ENCODE measurements at places on chromosomes 4 and X. TPM values are rescaled to one million over a fixed set of nuclear protein-coding genes. Genes with fewer than 3 reads are reported as not detected.

GRCh38 chr4:138110815-138111214 is 131.3 kb downstream of the SLC7A11 start:
- no peak overlapping the region for H3K27ac ChIP-seq
- H3K36me3 ChIP-seq = no peaks in the 10 kb centered on the region
- H3K27me3 ChIP-seq = no peaks in the 10 kb centered on the region
- peaks cover 9% of the 10 kb centered on the region for H3K4me1 ChIP-seq

- DNase-seq = no peak
- no peak overlapping the region for H3K27ac ChIP-seq
- no peak overlapping the region for H3K4me3 ChIP-seq
- no peaks in the 10 kb centered on the region for H3K27me3 ChIP-seq
Observed at GRCh38 chr4:43607827-43608461, 715.4 kb downstream of the GRXCR1 start.

GRCh38 chr4:9762823-9763475 is 18.5 kb upstream of the DRD5 start:
- DNase-seq = peak; percentile 73
- no peaks in the 10 kb centered on the region for H3K4me1 ChIP-seq
- H3K36me3 ChIP-seq = no peaks in the 10 kb centered on the region
- H3K27ac ChIP-seq = no peak overlapping the region
- H3K4me3 ChIP-seq = no peak overlapping the region

DNA sequence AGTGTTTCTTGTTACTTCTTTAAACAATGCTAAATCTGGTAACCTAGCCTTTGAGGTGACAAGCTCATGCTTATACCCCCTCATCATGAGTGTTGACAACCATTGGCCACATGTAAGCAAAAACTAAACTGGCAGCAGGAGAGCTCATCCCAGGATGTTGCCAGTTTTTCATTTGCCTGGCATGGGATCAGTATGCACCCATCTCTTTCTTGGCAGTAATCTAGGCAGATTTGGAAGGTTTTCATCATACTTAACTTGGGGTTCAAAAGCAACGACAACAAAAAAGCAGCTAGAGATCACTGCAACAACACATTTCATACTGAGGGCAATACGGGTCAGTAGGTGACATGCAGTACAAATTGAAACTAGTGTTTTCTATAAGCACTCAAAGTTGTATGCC is 122.0 kb downstream of the PPA2 start:
- H3K36me3 ChIP-seq = no peaks in the 10 kb centered on the region
- H3K4me3 ChIP-seq = no peak overlapping the region
- H3K4me1 ChIP-seq = no peaks in the 10 kb centered on the region
- no peak for DNase-seq
- no peak overlapping the region for H3K27ac ChIP-seq

DNA sequence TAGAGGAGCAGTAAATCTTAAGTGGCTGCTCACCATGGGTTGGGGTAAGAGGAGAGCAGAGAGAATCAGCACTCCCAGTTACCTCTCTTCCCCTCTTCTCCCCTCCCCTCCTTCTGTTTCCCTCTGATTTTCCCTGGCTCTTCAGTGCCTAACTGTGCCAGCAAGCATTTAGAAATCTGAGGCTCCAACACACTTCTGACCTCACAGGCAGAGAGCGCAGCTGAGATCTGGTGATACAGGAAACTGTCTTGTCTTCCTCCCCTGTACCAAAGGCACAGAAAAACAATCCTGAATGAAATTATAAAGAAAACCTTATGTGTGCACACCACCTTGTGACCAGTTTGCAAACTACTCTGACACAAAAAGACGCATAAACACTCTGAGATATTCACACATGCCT is 82.4 kb upstream of the SMIM10 start:
- H3K27me3 ChIP-seq = no peaks in the 10 kb centered on the region
- no peaks in the 10 kb centered on the region for H3K4me1 ChIP-seq
- no peak for DNase-seq
- no peak overlapping the region for H3K4me3 ChIP-seq

GRCh38 chrX:56800801-56801200 is 71.8 kb downstream of the NBDY start:
- no peak overlapping the region for H3K27ac ChIP-seq
- H3K4me1 ChIP-seq = no peaks in the 10 kb centered on the region
- H3K4me3 ChIP-seq = no peak overlapping the region
- H3K36me3 ChIP-seq = no peaks in the 10 kb centered on the region

- H3K36me3 ChIP-seq = no peaks in the 10 kb centered on the region
- H3K27ac ChIP-seq = no peak overlapping the region
- no peak overlapping the region for H3K4me3 ChIP-seq
- peaks cover 5% of the 10 kb centered on the region for H3K4me1 ChIP-seq
- no peak for DNase-seq
- no peaks in the 10 kb centered on the region for H3K27me3 ChIP-seq
Observed at GRCh38 chr4:7890635-7891393, 48.8 kb downstream of the AFAP1 start.

GRCh38 chr4:41985151-41985550 is 3.6 kb downstream of the DCAF4L1 start:
- no peaks in the 10 kb centered on the region for H3K36me3 ChIP-seq
- no peak for DNase-seq
- H3K27ac ChIP-seq = no peak overlapping the region

DNA sequence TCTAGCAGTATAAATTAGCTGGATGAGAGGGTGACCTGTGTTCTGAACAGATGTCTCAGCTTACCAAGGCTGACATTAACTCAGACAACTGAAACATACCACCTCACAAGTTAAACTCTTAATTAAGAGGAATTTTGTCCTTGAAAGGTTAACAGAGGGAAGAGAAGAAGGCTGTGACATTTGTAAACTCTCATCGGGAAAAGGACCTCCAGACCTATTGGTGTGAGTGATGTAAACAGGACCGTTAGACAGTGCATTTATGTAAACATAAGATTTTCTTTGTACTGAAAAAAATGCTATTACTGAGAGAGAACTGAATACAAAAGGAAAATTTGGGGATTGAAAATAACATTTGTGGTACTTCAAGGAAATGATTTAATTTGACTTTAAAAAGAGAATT is 308.4 kb upstream of the DIAPH2 start:
- DNase-seq = no peak
- no peak overlapping the region for H3K4me3 ChIP-seq
- no peak overlapping the region for H3K27ac ChIP-seq
- H3K36me3 ChIP-seq = no peaks in the 10 kb centered on the region
- no peaks in the 10 kb centered on the region for H3K27me3 ChIP-seq
- no peaks in the 10 kb centered on the region for H3K4me1 ChIP-seq

DNA sequence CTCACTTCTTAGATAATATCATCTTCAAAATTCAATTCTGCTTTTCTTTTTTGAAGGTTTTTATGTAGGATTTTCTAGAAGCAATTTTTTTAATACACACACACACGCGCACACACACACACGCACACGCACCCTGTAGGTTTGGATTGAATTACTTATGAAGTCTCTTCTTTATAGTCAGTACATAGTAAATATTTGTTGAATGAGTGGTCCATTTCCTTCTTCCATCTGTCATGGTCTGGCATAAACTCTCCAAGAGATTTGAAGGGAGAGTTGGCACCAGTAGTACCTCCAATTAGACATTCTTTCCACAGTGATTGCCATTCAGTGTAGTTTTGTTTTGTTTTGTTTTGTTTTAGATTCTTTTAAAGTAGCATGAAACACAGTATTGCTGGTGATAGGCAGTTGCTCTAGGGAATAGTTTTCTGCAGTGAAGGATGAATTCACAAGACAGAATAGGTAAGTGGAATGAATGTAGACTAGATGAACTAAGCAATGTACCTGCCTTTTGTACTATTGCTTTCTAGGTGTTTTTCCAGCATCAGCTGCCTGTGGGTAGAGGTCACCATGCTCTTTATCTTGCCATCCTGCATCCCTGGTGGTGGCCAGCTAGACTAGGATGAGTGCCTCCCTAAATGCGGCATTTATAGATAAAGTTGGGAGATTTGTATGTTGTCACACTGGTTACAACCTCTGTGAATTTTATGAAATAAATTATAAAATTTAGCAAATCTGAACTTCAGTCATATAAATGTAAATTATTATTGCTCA is 20.5 kb downstream of the PDLIM5 start:
- peaks cover 9% of the 10 kb centered on the region for H3K4me1 ChIP-seq
- DNase-seq = no peak
- no peaks in the 10 kb centered on the region for H3K36me3 ChIP-seq
- no peaks in the 10 kb centered on the region for H3K27me3 ChIP-seq

The HDX gene
- 2.7 TPM for total RNA-seq

The ADH1B gene
- total RNA-seq = 62.3 TPM

The GRPEL1 gene
- total RNA-seq = 45.9 TPM

The PPP4R3C gene
- not detected for total RNA-seq

Data from colonic mucosa (tissue), 4 donors.